ENCODE measurements at places on chromosomes 2 and 18.

DNA sequence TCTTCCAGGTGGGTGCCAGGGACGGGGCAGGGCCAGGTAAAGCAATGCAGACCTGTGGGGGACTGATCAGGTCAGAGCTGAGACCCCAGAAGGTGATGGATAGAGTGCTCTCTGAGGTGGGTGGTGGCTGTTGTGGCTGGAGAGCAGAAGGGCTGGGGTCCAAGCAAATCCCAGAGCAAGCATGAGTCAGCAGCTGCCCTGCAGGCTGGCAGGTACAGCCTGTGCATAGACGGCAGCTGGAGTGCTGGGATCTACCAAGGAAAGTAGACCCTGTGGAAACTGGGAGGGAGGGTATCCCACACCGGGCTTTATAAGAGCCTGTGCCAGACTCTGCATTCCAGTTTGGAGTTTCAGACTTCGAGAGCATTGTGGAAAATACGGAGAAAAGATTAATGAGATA is 663 bp downstream of the TRIM54 start:
- no peak for DNase-seq

- DNase-seq, result peak; percentile 71
Observed at GRCh38 chr2:82993609-82994008, 1465.5 kb downstream of the SUCLG1 start.

GRCh38 chr2:144489315-144489916 is 30.5 kb downstream of the ZEB2 start:
- DNase-seq, result no peak

DNA sequence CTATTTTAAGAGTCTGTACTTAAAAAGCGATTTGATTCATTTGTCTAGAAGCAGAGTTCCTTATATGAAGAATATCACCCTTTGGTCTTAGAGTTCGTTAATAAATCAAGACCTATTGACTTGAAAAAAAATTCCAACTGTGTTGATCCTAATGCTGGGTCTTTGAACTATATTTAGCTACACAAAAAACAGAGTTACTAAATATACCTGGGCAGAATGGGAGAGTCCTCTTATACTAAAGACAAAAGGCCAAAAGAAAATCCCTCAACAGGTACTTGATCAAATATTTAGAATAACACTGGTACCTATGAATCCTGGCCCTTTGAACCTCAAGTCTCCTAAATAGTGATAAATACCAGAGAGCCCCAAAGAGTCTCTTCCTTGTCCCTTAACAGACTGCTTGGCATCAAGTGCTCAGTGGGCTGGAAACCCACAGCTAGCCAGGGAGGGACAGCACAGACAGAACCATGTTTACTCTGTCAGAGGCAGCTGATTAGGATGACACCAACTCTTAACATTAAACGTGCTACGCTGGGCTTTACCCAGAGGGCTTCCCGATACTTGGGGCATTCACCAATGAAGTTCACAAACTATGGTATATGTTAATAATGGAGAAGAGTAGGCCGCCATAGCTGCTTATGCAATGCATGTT is 95.1 kb downstream of the FIGN start:
- DNase-seq, result no peak

DNA sequence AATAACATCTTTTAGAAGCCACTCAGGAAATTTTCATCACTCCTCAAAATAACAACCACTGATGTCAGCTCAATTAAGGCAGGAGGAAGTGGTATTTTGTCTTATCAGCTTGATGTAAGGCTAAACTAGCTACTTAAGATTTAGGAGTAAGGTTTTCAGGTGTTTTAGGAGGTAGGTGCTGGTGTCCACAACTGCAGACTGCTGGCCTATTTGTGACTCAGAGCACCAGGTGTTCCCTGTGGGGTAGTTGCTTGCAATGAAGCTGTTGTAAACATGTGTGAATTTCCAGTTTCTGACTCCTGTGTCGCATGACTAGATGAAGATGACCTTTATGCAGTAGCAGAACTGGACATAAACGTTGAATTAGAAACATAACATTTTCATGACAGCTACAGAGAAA is 164.2 kb downstream of the THSD7B start:
- DNase-seq, result no peak

DNA sequence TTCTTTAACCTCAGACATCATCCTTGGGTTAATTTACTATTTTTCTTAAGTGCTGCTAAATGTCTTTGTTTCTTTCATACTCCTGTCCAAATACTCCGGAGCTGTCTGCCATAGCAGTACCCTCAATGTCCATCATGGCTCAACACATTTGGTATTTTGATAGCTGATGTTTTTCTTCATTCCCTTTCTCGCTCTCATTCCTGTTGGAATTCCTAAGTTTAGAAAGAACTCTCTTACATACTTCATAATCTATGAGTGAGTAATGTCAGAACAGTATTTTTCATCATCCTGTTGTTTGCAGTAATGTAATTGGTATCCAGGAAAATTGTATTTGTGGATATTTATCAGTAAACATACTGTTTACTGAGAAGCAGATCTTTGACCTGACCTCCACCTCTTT is 282.9 kb downstream of the PTGR3 start:
- no peak for DNase-seq

GRCh38 chr2:176457481-176457880 is 188.2 kb downstream of the MTX2 start:
- no peak for DNase-seq

- DNase-seq, result no peak
Observed at GRCh38 chr2:166677996-166678395, 183.9 kb upstream of the SCN7A start.

- DNase-seq, result peak; percentile 59
Observed at GRCh38 chr2:28201671-28202180, 190.9 kb upstream of the FOSL2 start.

- DNase-seq, result no peak
Observed at GRCh38 chr2:53432936-53433335, 334.7 kb upstream of the CHAC2 start.

DNA sequence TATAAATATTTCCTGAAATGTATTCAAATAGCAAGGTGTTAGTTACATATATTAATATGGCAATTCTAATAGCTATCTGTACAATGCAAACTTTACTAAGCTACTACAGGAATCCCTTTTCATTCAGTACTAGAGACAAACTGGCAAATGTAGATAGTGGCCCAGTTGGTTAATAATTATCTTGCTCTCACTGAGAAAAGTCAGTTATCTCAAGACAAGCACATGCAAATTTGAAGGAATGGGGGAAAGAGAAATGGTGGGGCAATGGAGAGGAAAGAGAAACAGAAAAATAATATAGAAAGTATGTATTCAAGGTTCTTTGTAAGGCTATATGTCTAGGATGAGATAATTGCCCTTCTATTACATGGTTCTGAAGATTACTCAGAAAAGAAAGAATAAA is 280.0 kb downstream of the FIGN start:
- no peak for DNase-seq

GRCh38 chr2:180203972-180204371 is 196.9 kb upstream of the CWC22 start:
- DNase-seq, result peak; percentile 86

DNA sequence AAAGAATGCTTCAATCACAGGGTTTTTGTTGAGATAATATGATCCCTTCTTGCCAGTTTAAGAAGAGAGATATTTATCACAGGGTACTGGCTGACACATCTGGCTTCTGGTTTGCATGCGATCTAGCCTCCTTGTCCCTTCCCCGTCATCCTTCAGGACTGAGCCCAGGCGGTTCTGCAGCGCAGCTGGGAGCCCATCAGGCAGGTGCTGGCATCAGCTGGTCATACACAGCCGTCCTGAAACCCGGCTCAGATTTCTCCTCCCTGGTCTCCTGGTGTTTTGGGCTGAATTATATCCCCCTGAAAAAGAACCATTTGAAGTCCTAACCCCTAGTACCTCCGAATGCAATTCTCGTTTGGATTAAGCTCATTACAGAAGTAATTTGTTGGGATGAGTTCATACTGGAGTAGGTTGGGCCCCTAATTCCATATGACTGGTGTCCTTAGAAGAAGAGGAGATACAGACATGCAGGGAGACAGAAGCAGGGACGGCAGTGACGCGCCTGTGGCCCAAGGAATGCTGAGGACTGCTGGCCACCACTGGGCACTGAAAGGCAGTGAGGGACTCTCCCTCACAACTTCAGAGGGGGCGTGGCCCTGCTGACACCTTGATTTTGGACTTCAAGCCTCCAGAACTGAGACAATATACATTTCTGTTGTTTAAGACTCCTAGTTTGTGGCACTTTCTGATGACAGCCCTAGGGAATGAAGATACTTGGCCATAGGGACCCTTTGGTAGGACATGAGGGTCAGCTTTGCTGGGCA is 83.9 kb upstream of the ODC1 start:
- DNase-seq, result no peak

GRCh38 chr18:23784832-23785245 is 95.6 kb downstream of the LAMA3 start:
- DNase-seq, result peak; percentile 27

GRCh38 chr2:174771631-174772471 is 7.6 kb upstream of the CHRNA1 start:
- DNase-seq, result peak; percentile 85

DNA sequence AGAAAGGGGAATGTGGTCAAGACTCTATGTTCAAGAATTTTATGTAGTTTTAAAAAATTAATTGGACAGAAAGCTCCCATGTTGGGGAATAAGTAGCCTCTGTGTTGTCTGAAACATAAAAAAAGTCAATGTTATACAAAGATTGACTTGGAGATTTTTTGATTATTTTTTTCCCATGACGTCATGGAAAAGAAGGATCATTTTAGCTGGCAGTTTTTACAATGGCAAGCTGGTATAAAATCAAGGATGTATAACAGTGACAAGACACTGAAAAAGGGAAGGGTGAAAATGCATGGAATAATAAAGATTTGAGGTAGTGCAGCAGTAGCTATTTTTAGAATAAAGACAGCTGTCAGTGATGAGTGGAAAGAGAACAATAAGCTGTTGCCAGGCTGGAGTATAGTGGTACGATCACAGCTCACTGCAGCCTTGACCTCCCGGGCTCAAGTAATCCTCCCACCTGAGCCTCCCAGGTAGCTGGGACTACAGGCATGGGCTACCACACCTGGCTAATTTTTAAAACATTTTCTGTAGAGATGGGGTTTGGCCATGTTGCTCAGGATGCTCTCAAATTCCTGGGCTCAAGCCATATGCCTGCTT is 9.2 kb downstream of the SLC39A10 start:
- DNase-seq, result no peak

GRCh38 chr2:143481237-143481623 is 352.0 kb downstream of the ARHGAP15 start:
- no peak for DNase-seq

- DNase-seq, result no peak
Observed at GRCh38 chr2:215737477-215737876, 275.9 kb downstream of the MREG start.

- peak; percentile 74 for DNase-seq
Observed at GRCh38 chr2:70919672-70920366, 15.9 kb upstream of the ATP6V1B1 start.

DNA sequence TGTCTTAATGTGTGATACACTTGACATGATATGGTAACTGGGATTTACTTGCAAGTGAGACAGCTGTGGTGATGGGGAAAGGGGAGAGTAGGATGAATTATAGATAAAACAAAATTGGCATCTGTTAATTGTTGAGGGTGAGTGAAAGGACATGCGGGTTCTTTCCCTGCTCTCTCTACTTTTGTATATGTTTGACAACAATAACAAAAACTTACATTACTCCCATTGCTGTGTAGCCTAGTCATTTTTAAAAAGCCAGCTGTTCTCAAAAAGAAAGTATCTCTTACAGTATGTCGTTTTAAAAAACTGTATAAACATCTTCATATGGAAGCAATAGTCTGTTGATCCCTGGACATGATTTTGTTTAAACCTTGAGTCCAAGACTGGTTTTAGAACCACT is 117.6 kb downstream of the MYO1B start:
- DNase-seq, result no peak

- no peak for DNase-seq
Observed at GRCh38 chr18:9506046-9506792, 30.9 kb downstream of the RALBP1 start.

DNA sequence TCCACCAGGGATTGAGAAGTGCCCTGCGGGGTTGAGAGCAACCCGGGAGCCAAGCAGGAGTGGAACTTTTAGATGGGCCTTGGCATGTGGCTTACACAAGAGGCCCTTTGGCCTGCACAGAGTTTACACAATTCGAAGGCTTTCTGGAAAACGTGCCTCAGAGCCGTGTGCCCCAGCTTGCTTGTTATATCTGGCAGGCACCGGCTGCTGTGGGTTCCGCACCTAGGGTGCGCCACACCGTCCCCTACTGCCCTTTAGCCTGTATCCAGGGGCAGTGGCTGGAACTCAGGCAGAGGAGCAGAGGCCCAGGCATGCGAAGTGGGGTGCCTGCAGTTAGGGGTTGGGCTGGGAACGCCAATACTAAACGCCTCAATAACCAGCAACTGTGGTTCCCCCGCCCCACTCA is 32.9 kb upstream of the EDAR start:
- DNase-seq, result no peak

GRCh38 chr2:46841621-46842020 is 74.0 kb downstream of the MCFD2 start:
- DNase-seq, result no peak

GRCh38 chr18:8735274-8735673 is 29.9 kb downstream of the MTCL1 start:
- DNase-seq, result no peak

Measured in umbilical cord (tissue), 2 donors.